ENCODE measurements at places on chromosomes 2 and 18.

GRCh38 chr2:86416146-86416545 is 25.0 kb upstream of the KDM3A start:
- DNase-seq, result no peak

GRCh38 chr2:65450393-65450792 is 18.0 kb upstream of the SPRED2 start:
- no peak for DNase-seq

- no peak for DNase-seq
These were observed 214.8 kb downstream of the MTX2 start for GRCh38 chr2:176483901-176484568.

GRCh38 chr2:25280051-25280687 is 61.6 kb downstream of the DNMT3A start:
- DNase-seq, result no peak

GRCh38 chr2:26504002-26504401 is 26.1 kb upstream of the OTOF start:
- no peak for DNase-seq

DNA sequence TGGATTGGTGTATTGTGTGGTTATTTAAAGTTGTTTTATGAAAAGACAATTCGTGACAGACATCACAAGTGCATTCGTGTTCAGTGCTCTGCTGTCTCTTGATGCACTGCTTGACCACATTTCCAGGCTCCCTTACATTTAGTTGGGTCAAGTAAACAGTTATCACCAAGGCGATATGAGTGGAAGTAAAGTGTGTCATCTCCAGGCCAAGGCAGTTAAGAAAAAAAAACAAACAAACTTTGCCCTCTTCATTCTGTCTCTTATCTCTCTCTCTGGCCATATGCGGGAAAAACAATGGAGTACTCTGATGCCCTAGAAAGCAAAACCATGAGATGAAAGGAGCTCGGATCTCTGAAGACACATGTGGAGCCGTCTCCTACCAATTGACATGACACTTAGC is 131.1 kb downstream of the DSEL start:
- DNase-seq, result no peak

GRCh38 chr18:28512357-28512756 is 335.4 kb upstream of the CDH2 start:
- no peak for DNase-seq

DNA sequence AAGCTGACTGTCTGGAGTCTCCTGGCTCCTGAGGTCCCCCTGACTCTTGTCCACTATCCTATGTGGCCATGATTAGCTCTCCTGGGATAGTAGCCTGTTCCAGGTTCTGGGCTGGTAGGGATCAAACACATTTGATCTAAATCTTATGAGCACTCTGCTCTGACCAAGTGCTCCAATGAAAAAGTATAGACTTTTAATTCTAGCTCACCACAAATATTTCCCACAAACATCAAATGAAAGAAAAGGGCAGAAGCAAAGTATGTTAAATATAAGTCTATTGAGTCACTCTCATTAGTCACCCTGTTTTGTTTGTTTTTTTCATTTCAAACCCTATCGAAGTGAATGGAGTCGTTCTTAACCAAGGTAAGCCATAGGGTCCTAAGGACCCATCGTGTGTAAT is 39.7 kb upstream of the NEDD4L start:
- no peak for DNase-seq

DNA sequence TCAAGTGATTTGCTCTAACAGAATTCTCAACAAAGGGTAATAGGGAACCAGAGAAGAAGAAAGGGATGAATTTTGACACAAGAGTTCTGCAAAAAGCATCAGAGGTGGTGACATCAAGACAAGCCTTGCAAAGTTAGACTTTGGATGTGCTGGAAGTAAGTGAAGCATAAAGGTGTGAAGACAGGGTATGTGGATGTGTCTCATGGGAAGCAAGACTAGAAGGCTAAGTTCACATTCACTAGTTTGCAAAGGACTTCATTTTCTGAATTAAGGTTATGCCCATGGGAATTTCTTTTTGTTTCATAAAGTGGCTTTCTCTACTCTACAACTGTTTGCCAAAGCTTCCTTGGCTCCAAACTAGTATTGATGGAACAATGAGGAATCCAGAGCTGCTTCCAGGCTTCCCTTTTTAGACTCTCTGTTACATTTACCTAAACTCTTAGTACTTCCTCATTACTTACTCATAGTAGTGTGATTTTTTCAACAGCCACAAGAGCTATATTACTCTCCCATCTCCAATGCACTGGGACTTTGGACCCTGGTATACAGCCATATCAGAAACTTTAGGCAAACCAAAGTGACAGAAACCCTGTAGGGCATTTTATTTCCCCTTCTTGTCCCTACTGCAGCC is 21.1 kb upstream of the IHH start:
- DNase-seq, result no peak

GRCh38 chr2:32489061-32489460 is 132.2 kb downstream of the BIRC6 start:
- DNase-seq, result no peak

GRCh38 chr2:2892378-2892777 is 485.2 kb downstream of the EIPR1 start:
- DNase-seq, result no peak

DNA sequence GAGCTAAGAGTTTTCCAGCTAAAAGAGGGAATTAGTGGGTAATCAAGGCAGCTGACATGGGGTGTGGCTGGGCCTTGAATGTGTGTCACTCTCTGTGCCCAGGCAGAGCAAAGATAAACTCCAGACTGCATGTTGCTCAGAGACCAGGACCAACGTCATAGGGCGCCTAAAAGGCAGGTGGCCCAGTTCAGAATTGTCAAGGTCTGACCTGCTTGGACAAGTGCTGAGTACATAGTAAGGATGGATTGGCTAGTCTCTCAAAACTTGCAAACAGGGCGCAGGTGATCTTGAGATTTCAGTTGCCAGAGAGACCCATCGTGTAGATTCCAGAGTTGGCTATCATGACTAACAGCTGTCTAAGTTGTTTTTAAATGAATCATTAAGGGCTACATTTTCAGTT is 19.0 kb downstream of the CLUL1 start:
- peak; percentile 51 for DNase-seq

DNA sequence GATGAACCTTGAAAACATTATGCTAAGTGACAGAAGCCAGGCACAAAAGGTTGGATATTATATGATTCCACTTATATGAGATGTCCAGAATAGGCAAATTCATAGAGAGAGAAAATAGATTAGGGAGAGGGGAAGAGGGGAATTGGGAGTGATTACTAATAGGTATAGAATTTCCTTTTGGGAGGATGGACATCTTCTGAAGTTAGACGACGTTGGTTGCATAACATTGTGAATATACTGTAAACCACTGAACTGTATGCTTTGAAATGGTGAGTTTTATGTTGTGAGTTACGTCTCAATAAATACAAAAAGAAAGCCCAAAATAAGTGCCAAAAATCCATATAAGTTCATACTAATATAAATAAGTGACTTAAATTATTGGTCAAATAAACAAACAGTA is 18.6 kb upstream of the CYP26B1 start:
- DNase-seq, result no peak

DNA sequence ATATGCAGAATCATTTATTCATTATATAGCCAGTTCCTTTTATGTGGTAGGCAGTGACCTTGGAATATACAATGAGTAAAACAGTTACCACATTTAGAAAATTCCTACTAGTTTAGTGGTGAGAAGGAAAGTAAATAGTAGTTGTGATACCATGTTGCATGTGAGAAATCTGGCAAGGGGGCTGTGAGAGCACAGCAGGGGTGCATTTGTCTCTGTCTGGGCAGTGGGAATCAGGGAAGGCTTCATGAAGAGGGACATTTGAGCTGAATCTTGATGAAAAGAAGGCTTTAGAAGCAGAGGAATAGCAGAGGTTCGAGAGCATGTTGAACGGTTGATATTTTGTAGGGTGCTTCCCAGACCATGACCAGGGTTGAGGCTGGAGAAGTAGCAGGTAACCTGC is 78.7 kb downstream of the RAB3GAP1 start:
- no peak for DNase-seq

GRCh38 chr2:160063879-160064612 is 1.6 kb upstream of the PLA2R1 start:
- no peak for DNase-seq

- no peak for DNase-seq
These were observed 734.0 kb upstream of the GCFC2 start for GRCh38 chr2:76444732-76445131.

DNA sequence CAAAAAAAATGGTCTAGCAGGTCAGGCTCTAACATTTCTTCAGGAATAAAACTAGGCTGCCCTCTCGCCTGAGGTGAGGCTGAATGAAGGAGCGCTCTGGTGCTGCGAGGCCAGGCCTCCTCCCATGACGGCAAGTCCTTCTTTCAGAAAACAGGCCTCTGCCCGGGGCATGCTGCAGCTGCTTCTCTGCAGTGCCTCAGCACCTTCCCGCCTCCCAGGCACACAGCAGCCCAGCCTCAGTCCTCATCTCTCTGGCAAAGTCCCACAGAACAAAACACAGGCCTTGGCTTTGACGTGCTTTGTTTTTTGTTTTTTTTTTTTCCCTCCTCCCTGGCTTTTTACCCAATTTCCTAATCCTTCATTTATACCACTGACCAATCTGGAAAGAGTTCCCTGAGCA is 74.8 kb downstream of the BCL11A start:
- no peak for DNase-seq

DNA sequence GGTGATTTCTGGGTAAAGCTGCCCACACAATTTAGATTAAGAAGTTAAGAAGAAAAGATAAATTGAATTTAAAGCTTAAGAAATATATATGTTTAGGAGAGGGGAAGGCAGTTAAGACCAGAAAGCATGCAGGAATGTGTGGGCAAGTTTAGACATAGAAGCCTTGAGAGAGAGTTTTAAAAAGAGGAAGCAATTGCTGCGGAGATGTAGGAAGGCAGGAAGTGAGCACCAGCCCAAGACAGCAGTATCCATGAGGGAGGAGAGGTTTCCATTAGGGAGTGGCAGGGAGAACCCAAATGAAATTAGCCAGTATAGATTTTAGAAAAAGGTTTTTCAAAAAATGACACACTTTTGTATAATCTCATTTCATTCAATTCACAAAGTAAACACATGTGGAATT is 24.3 kb downstream of the DSC2 start:
- no peak for DNase-seq

GRCh38 chr2:237509905-237510304 is 22.9 kb downstream of the MLPH start:
- no peak for DNase-seq

GRCh38 chr2:58221909-58222308 is 19.2 kb downstream of the FANCL start:
- DNase-seq, result no peak

- no peak for DNase-seq
These were observed 355.8 kb downstream of the MEIS1 start for GRCh38 chr2:66790651-66791181.

- no peak for DNase-seq
These were observed 9.5 kb downstream of the TPO start for GRCh38 chr2:1422716-1423285.

- no peak for DNase-seq
These were observed 105.1 kb downstream of the BCL2L11 start for GRCh38 chr2:111225856-111226255.

DNA sequence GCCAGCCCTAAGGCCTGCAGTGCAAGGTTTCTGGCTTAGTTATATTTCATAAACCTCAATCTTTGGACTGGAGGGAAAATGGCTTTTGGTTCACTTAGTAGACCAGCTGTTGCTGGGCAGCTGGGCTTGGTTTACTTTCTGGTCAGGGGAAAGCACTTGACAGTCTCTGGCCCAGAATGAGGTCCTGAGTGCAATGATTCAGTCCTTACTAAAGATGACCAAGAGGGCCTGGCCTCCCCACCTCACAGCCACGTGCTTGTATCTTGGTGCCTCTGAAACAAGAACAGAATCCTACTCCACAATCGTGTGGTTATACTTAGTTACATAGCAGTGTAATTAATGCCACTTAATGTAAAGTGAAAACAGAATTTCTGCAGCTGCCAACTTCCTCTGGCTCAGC is 325.5 kb upstream of the MEIS1 start:
- no peak for DNase-seq

Measured in erythroblast (primary cell).